Thyroid gland (tissue), 4 donors: ENCODE measurements at places on chromosomes 1 and 21.

- DNase-seq: no peak
Measured at GRCh38 chr1:164801791-164802502, 243.0 kb downstream of the PBX1 start.

DNA sequence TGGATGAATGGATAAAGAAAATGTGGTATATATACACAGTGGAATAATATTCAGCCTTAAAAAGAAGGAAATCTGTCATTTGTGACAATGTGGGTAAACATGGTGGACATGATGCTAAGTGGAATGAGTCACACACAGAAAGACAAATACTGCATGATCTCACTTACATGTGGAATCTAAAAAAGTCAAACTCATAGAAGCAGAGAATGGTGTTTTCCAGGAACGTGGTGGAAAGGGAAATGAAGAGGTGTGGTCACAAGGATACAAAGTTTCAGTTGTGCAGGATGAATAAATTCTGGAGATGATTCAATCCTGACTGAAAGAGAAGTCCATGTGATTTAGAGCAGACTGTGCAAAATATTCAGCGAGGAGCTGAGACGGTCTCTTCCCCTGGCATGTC, 56.6 kb downstream of the RYR2 start:
- no peak for DNase-seq

DNA sequence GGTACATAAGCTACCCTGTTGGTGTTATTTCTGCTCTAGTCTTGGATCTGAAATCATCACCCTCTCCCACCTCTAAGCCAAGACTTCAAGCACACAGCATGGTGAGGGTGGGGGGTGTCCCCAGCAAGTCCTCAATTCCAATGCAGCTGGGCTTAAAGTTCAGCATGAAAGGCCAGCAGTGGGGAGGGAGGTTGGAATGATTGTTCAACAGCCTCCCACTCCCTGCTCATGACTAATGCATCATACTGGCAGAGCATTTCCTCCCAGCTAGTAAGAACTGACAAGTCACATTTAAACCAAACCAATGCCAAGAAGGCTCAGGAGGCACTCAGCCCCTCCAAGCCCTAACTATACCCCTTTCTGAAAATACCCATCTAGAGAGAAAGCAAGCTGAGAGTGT, 50.1 kb downstream of the TIAM1 start:
- DNase-seq: no peak

- DNase-seq: no peak
Measured at GRCh38 chr1:153680120-153680403, 1.6 kb downstream of the NPR1 start.

DNA sequence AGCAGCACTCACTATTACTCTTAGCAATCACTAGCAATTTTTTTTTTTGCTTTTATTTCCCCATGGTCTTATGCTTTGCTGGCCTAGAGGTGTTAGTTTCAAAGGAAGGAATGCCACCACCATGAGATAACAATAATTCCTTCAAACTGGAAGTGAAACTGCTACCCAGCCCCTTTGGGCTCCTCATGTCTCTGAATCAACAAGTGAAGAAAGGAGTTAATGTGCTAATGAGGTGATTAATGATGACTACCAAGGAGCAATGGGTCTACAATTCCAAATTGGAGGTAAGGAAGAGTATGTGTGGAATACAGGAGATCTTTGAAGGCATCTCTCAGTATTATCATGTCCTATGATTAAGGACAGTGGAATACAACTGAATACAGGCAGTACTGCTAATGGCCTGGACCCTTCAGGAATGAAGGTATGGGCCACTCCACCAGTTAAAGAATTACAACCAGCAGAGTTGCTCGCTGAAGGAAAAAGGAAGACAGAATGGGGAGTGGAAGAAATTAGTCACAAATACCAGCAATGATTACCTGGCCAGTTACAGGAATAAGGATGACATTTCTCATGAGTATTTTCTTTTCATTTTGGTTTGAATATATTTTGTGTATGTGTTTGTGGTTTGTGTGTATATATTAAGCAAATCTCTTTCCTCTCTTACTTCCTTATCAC, 652.9 kb downstream of the ADGRL2 start:
- DNase-seq: no peak

GRCh38 chr1:230592848-230593414, 49.4 kb upstream of the COG2 start:
- no peak for DNase-seq

DNA sequence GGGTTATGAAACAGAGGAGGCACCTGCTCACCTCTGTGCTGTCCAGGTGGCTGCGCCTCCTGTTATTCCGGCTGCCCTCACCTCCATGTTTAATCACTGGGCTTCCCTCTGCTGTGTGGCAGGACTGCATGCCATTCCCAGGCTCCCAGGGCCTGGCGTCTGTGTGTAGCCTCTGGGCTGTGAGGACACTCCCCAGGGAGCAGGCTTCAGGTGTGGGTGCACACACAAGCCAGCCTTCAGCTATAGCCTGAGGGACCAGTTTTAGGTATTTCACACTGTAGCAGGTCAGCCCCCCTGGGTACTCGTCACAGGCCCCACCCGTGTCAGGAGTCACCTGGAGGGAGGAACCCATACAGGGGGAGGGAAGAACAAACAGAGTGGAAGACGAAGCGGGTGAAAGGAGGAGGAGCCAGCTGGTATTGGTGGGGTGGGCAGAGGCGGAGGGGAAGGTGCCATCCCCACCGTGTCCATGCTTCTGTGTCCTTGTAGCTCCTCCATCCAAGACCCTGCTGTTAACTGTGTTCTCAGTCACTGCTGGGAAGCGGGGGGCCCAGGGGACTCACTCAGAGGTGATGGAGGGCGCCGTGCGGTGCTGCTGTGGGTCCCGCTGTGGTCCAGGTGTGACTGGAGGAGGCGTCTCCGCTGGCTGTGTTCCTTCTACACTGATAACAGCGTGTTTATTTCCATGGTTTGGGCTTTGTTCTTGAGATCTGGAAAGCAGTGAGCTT, 158.6 kb downstream of the PGBD5 start:
- DNase-seq: no peak

GRCh38 chr1:205226868-205227583, 720 bp upstream of the TMCC2 start:
- peak; percentile 78 for DNase-seq

DNA sequence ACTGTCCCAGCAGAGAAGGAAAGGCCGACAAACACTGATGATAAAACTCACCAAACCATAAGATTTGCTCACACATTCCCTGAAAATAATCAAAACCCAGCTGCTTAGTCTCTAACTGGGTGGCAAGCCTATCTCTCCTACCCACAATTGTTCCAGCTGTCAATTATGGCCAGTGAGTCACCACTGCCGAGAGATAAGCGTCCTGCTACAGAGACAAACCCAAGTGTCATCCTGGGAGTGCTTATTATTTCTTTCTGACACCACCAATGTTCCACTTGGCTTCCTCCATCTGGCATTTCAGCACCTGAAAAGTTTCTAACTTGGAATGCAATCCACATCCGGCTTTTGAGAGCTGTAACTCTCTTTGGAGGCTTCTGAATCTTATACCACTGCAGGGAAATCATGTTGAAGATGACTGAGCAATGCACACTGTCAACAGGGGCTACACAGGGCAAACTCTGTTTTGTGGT, 51.5 kb upstream of the VAV3 start:
- DNase-seq: no peak

DNA sequence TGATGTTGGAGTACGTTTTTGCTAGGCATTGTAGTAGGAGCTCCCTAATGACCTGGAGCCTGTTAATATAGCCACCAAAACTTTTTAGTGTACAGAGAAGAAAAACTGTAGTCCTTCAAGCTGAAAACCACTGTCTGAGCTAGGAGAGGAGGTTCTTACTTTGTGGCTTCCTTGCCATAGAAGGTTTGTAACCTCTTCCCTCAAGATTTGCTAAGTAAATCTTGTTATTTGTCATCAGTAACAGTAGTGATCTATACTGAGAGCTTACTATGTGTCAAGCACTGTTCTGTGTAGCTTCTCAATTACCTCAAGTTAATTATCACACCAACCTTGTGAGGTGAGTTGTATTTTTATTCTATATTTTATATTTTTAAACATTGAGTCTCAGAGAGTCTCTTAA, 21.2 kb upstream of the LRRC8C start:
- DNase-seq: no peak

DNA sequence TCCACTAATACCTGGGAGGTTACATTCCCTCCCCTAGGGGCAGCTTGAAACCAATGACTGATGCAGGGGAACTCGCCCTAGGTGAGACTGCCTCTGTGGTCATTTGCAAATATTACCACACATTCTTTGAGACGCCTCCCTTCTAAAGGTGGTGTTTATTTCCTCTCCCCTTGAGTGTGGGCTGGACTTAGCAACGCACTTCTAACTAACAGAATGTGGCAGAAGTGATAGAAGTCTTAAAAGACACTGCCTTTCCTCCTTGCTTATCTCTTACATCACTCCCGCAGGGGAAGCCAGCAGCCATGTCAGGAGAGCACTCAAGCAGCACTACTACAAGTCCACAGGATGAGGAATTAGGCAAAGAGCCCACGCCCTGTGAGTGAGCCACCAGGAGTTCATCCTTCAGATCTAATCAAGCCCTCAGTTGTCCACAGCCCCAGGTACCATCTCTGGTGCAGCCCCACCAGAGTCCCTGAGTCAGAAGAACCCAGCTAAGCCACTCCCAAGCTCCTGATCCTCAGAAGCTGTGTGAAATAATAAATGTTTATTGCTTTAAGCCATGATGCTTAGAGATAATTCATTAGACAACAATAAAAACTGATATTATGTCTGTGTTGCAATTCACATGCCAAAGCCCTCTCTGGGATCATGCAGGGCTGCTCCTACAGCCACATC, 14.8 kb upstream of the MATN1 start:
- DNase-seq: no peak

DNA sequence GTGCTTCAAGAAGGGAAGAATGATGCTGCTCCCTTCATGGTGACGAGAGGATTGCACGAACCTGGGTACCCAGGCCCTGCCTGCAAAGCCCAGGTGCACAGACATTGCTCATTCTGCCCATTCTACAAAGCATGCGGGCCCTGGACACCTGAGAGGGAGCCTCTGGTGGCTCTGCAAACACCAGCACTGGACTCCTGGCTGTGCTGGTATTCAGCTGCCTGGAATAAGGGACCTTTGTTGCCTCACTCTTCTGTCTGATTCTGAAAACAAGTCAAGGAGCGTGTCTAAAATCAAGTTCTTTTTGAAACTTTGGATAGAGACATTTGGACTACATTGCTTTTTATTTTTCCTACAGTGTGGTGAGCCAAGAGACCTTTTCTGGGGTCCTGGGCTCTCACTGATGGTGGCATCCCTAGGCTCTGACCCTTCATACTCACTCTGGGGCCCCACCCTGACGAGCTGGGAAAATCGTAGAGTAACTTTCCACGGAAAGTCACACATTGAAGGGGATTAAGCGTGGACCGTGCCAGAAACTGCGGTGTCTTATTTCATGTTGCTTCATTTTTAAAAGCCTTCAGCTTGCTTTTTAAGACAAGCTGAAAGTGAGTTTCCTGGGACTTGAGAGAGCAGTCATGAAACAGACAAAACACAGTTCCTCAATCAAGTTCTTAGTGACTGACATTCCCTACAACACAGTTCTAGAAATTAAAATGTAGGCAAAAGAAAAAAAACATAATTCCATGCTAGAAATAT, 24.0 kb downstream of the ABCA4 start:
- peak; percentile 84 for DNase-seq
